ENCODE measurements at places on chromosomes 12 and 14.

- DNase-seq: no peak
Measured at GRCh38 chr14:89212386-89213235, 204.4 kb downstream of the FOXN3 start.

DNA sequence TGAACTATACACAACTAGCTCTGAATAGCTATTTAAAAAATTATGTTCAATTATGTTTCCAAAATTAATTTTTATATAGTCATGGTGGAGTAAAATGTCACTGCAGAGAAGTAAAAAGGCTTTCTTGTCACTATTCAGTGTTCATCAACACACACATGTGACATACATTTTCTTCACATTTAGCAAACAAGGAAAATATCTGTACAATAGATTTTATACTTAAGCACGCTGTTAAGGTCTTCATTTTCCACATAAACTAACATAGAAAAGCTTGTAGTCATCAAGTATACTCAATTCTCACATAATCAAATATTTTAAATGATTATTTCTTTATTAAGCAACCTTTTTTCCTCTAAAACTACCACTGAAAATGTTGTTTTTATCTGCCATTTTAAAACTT, 141.2 kb upstream of the DIO2 start:
- no peak for DNase-seq

DNA sequence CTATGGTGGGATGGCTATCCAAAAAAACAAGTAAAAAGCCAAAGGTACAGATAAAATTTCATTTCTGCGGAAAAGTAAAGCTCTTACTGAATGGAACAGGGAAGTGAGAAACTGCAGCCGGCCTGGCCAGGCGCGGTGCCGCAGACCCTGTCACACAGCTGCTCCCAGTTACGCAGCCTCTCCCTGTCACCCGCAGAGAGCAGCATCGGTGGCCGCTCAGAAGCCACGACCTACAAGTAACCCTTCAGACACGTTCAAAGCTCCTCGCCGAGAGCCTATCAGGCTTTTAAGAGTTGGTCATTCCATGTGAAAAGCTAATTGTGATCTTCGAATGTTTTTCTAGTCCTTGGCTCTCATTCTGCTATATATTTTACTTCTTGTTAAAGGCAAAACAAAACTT, 11.0 kb upstream of the ANKLE2 start:
- DNase-seq: no peak

GRCh38 chr14:20197459-20197858, 6.8 kb downstream of the OR11G2 start:
- DNase-seq: no peak

GRCh38 chr12:82176026-82176425, 182.2 kb downstream of the CCDC59 start:
- DNase-seq: no peak

Measured in aorta (tissue), 5 donors.